ENCODE measurements at places on chromosomes 2 and 18. TPM values are rescaled to one million over a fixed set of nuclear protein-coding genes. Genes with fewer than 3 reads are reported as not detected.

The RAB27B gene
- 7.3 TPM for total RNA-seq

The SH3YL1 gene
- 105 TPM for total RNA-seq

The TWIST2 gene
- 25.3 TPM for total RNA-seq

The GPR39 gene
- total RNA-seq = 24.3 TPM

The ALPP gene
- total RNA-seq = 11.5 TPM

The WNT6 gene
- total RNA-seq = not detected

The NEU4 gene
- total RNA-seq = not detected

The UBE2E3 gene
- total RNA-seq = 44.3 TPM

The INPP5D gene
- total RNA-seq = 25.9 TPM

The DHRS9 gene
- 3.2 TPM for total RNA-seq

The DNAJC27 gene
- 5.8 TPM for total RNA-seq

The FASTKD2 gene
- 32.8 TPM for total RNA-seq

The OSBPL1A gene
- total RNA-seq = 64.4 TPM

The DNER gene
- 1.1 TPM for total RNA-seq

The PELI1 gene
- 35.9 TPM for total RNA-seq

The DLX1 gene
- not detected for total RNA-seq

The TACR1 gene
- 1.5 TPM for total RNA-seq

- DNase-seq = no peak
Observed at GRCh38 chr18:3164381-3164780, 55.4 kb downstream of the MYOM1 start.

- no peak for DNase-seq
Observed at GRCh38 chr2:108910011-108910431, 79.0 kb downstream of the EDAR start.

DNA sequence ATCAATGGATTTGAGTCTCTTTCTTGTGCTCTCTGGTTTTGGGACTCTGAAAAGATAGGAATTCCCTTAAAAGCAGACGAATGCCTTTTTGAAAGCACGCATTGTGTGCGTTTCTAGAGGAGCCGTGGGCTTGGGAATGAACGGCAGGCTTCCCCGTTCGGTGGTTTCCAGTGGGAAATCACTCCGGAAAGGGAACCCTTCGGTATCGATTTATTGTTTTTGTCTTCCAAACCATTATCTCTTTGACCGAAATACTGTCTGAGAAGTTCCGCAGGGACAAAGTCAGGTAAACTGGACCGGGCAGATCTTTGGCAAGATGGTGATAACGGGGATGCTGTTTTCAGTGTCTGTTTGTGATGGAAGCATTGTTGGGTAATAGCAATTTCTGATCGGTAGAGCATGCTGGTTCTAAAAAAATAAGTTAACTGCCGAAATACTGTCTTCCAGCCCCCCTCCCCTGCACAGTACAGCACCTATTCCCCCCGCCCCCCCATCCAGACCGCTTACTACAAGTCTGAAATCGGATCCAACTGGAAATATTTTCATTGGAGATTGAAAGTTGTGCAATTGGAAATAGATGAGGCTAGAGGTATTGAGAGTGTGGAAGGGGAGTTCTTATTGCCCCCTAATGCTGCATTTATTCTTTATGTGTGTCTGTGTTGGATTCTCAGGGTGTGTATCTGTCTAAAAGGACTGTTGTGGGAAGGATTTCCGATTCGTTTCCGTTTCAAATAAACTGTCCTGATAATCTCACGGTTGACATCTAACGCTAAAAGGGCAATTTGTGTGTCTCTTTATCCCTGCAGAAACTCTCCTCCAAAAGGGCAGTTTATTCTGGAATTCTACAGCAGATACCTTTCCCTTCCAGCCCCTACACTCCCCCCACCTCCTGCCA, 635 bp downstream of the SETBP1 start:
- DNase-seq = no peak

GRCh38 chr2:28053597-28053996, 163.1 kb downstream of the BABAM2 start:
- no peak for DNase-seq

GRCh38 chr2:136004965-136005364, 19.5 kb upstream of the DARS1 start:
- DNase-seq = no peak

DNA sequence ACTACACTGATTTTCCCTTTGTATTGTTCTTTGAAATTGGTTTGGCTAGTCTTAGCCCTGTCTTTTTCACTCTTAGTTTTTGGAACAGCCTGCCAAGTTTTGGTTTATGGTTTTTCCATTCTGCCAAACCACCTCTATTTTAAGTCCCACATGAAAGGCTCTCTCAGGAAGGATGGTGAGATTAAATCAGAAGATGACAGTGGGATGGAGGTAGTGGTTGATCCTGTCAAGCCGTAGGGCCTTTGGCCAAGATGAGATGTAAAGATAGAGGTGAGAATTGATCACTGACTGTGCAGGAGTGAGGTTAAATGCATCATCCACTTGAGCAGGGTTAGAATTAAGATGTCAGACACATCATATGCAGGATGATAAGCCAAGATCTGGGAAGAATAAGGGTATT, 948.5 kb downstream of the SLC4A3 start:
- DNase-seq = no peak

DNA sequence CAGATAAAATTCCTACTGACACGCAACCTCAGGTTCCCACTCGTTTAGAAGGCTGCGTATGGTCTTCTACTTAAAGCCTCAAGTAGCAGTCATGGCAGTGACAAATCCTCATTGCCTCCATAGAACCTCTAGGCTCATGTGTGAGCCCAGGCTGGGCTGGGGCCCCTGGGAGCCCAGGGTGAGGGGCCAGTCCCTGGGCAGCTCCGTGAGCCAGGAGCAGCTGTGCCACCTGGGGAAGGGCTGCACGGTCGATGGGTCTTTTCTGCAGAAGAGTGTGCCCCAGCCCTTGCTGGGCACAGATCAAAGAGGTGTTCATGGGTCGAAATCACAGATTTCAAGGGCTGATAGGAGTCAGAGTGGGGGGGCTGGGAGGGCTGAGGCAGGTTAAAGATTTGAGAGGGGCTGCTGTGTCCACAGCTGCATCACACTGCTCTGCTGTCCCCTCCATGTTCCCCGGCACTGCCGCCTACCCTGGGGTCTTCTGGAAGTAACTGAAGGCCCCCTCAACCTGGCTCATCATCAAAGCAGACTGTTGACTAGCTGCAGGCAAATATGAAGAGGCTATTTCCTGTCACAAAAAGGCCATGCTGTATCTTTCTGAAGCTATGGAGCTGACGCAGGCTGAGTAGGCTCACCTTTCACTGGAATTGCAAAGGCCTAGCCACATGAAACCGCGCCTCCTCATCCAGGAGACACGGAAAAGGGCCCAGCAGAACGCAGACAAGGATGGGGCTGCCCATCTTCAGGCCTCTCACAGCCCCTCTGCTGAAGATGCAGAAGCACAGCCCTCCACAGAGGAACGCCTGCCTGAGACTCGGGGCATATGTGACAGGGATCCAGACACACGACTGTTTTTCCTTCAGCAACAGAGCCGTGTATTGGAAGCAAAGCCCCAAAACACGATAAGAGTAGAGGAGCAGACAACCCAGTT, 35.7 kb upstream of the ALPP start:
- DNase-seq = no peak

- DNase-seq = no peak
Observed at GRCh38 chr2:215848146-215848545, 165.2 kb downstream of the MREG start.

DNA sequence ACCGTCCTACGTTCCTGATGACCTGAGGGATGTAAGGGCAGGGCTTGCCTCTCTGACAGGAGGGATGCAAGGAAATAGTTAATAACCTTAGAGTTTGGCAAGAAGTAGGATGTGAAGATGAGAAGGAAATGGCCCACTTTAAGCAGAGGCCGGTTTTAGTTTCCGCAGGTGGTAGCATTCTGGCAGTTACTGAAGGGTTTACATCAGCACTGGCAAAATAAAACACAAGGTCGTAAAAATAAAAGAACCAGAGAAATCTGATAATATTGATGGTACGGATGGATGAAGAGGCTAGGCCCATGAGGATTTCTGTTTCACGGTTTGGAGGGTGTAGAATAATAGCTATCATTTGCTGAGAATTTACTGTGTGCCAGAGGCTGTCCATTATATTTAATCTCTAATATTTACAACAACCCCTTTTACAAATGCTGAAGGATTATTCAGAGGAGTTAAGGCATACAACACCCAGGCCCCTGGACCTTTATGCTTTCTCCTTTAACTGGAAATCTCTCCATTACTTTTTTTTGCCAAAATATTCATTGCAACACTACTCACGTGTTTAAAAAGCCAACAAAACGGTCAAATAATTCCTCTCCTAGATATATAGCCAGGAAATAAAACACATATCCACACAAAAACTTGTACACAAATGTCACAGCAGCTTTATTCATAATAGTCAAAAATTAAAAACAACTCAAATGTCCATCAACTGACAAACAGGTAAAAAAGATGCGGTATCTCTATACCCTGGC, 28.5 kb downstream of the DAPL1 start:
- DNase-seq = no peak

GRCh38 chr2:128154225-128154624, 63.2 kb downstream of the UGGT1 start:
- DNase-seq = no peak

DNA sequence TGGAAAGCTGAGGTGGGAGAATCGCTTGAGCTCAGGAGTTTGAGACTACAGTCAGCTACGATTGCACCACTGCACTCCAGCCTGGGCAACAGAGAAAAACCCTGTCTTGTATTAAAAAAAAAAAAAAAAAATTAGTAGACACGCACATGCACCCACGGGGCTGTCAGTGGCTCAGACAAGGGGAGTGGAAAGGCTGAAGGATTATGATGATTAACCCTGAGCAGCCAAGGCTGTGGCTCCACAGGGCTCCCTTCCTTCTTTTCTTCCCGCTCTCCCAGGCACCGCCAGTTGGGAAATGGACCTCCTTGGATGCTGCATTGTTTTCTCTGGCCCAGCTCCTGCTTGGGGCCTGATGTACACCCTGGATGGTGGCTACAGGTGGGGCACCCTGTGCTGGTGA, 49.0 kb upstream of the RAB6C start:
- no peak for DNase-seq

DNA sequence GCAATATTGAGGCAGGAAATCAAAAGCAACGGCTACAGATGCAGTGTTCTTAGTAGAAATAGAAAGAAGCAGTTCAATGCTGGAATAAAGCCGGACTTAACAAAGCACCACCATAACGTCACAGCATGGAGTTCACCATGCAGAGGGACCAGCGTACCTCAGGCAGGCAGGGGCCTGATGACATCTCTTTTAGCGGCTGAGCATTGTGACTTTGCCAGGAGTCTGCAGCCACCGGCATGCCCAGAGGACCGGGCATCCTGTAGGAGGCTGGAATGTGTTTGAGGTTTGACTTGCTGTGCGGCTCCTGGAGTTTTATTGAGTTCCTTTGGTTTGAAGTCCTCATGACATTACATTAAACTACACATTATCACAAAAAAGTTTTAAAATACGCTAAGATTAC, 139.8 kb downstream of the UXS1 start:
- no peak for DNase-seq

GRCh38 chr2:109423556-109424359, 190.0 kb downstream of the SEPTIN10 start:
- DNase-seq = no peak

GRCh38 chr2:188512456-188512855, 220.8 kb downstream of the GULP1 start:
- DNase-seq = no peak

GRCh38 chr2:174438146-174438886, 42.8 kb downstream of the SCRN3 start:
- no peak for DNase-seq

GRCh38 chr2:56464613-56465012, 280.8 kb downstream of the CCDC85A start:
- no peak for DNase-seq

DNA sequence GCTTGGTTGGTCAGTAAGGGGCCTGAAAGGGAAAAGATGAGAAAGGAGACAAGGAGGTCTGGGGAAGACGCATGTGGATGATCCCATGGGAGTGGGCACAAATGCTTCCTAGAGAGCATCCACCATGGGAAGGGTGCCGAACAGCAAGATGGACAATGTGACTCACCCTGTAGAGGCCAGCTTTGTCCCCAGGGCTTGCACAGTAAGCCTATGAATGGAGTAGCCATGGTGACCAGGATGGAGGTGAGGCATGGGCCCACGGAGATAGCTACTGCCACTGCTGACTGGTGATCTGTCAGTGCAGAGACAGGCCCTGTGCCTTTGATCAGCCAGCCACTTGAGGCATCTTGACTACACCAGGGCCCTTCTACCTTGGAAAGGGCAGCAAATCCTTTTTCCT, 172.6 kb downstream of the HAUS1 start:
- DNase-seq = no peak

GRCh38 chr18:37441821-37442220, 123.8 kb downstream of the CELF4 start:
- DNase-seq = no peak

GRCh38 chr18:11570073-11570588, 39.3 kb upstream of the SLC35G4 start:
- no peak for DNase-seq

- no peak for DNase-seq
Observed at GRCh38 chr2:64127119-64127518, 17.1 kb downstream of the PELI1 start.

GRCh38 chr2:158478816-158479215, 22.1 kb downstream of the PKP4 start:
- no peak for DNase-seq

DNA sequence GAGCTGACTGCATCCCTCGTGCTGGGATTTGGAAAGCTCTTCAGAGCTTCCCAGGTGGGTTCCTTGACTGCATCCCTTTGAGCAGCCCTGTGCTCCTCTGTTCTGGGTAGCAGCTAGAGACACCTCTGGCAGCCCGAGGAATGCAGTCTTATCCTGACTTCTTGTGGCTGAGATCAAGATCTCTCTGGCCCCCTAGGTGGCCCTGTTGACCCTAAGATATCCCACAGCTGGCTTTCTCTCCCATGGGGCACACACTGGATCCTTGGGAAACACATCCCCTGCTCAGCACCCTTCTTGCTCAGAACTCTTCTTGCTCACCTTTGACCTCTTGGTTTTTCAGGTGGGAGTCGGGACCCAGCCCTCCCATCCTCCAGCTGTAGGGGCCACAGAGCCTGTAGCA, 237.2 kb downstream of the TSN start:
- DNase-seq = no peak

DNA sequence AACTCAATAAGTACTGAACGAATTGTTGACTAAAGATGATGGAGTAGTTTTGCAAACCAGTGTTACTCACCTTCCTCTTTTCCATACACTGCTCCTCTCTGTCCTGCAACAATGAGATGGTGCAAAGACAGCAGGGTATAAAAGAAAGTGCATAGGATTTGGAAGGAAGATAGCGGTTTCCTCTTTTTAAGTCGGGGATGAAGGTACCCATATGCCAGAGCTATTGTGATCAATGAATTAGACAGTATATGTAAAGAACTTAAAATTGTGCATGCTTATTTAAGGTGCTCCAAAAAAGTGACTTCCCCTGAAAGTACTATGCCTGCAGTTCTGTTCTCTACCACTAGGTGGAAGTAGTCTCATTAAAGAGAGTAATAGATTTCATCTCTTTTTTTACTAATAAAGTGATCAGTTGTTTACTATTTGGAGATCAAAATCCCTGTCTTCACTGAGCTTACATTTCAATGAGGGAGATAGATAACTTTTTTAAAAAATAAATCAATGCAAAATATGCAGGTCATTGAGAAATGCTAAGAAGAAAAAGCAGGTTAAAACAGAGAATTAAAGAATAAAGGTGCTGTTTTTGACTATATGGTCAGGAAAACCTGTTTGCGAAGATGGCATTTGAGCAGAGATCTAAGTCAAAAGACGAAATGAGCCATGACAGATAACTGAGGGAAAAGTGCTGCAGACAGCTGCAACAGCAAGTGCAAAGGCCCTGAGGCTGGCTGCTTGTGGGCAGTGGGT, 339.7 kb upstream of the SLC14A2 start:
- DNase-seq = no peak

Data from upper lobe of left lung (tissue), 6 donors.